ENCODE measurements at places on chromosomes 2 and 18.

DNA sequence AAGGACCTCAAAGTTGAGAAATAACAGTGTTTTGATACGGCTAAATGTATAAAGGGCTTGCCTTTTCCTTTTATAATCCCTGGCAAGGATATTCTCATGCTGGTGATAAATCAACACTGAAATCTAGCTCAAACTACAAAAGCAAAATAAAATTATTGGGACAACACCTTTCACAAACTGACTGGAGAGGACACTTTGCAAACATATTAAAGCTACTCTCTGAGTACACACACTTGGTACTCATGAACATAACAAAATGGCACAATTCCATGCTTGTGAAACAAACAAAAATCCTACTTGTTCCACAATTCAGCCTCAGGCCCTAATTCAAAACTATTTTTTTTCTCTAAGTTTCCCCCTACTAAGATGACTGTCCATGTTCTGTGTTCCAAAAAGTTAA is 305.8 kb downstream of the ETAA1 start:
- no peak for DNase-seq

DNA sequence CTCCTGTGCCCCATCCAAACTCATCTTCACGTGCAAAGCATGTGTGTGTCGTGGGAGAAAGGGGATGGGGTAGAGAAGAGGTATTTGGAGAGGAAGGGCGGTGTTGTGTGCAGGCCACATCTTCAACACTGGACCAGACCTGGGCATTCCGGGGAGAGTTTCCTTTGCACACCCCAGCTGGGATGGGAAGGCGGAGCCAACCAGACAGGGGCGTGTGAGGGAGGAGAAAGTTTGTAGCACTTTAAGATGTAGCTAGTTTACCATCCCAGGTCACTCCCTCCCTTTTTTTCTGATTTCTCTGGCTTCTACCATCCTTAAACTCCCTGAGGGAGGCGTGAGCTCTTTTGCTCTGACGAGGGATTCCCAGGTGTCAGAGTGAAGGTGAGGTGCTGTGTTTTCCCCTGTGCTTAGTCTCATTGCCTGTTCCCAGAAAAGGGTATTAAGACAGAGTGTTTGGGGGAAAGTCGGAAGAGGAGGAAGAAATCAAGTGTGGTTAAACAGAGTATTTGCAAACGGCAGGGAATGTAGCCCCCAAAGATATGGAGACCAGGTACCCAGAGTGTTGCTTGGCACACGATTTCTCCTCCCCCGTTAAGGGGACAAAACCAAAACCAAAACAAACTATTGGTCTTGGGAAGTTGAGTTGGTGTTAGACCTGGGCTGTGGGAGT is 1.6 kb downstream of the SETBP1 start:
- DNase-seq, result no peak

- peak; percentile 55 for DNase-seq
Measured at GRCh38 chr2:43129676-43130547, 96.5 kb downstream of the ZFP36L2 start.

GRCh38 chr18:63567825-63568224 is 19.3 kb upstream of the SERPINB13 start:
- DNase-seq, result no peak

DNA sequence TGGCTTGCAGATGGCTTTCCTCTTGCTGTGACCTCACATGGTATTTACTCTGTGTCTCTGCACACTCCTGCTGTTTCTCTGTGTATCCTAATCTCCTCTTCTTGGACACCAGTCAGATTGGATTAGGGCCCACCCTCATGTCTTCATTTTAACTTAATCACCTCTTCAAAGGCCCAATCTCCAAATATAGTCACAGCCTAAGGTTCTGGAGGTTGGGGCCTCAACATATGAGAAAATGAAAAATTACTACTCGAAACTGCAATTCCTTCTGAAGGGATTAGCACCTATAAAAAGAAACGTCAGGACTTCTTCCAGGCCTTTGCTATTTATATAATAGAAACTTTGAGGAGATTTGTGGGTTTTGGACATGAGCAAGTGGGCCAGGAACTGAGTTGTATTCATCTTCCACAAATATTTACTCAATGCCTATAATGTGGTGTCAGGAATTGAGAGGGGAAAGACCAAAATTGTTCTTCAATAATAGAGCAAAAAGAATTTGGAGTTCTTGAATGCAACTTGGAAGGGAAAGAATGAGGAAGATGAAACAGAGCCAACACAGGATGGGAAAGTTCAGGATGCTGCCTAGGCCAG is 270.0 kb upstream of the FN1 start:
- no peak for DNase-seq

DNA sequence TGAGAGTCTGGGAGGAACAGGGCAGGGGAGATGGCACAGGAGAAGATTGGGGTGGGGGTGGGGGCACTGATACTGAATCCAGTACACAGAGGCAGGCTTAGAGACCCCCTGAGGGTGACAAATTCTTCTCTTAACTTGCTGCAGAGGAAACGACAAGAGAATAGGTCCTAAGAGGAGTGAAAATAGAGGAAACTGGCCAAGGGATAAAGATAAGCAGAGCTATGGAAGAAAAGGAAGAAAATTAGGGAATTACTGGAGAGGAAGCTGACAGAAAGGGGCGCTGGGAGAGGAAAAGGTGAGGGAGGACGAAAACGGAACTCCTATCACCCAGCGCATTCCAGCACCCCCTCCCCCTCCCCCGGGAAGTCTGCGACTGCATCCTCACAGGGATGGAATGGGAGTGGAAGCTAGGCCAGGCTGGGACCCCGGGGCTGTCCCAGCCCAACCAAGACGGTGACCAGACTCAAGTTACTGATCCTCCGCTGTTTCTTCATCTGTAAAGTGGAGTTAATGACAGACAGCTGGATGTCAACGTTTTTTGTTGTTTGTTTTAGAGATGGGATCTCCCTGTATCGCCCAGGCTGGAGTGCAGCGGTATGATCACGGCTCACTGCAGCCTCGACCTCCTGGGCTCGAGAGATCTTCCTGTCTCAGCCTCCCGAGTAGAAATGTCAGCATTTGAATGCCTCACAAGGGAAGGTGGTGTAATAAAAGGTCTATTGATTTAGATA is 2.6 kb upstream of the EMX1 start:
- DNase-seq, result no peak

DNA sequence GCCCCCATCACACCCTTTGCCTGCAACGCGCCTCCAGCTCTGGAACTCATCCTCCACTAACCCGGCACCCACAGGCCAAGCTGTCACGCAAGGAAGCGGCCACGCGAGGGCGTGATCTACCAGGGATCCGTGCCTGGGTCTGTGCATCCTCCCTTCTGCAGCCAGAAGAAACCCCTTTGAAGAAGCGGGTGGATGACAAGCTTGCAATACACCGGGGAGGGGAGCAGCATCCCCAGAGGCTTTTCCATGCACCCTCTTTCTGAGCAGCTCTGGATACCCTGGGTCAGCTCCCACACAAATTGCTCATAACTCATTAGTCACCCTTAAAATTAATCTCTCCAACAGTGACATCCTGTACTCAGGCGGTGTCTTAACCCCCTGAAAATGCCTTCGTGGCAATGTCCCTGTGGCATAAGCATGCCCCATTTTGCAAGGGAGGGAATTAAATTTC is 47.6 kb downstream of the PDCL3 start:
- DNase-seq, result peak; percentile 88

GRCh38 chr2:231640641-231641111 is 48.0 kb downstream of the TEX44 start:
- DNase-seq, result no peak

DNA sequence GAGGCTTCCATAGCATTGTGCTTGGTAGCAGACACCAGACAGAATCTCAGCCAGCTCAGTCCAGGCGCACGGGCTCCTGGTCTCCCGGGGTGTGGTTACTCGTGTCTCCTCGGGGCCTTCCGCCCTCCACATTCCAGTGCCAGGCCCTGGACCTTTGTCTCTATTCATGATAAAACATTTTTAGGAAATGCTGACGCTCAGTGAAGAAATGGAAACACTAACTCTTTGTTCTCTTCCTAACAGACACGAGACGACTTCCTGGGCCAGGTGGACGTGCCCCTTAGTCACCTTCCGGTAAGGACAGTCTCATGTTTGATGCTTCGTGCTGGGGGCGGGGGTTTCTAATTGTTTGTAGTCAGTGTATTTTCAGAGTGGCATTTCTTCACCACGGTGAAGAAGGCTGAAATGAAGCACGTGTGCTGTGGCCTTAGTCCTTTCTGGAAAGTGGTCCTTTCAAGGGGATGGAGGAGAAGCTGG is 271.8 kb downstream of the NEDD4L start:
- no peak for DNase-seq

DNA sequence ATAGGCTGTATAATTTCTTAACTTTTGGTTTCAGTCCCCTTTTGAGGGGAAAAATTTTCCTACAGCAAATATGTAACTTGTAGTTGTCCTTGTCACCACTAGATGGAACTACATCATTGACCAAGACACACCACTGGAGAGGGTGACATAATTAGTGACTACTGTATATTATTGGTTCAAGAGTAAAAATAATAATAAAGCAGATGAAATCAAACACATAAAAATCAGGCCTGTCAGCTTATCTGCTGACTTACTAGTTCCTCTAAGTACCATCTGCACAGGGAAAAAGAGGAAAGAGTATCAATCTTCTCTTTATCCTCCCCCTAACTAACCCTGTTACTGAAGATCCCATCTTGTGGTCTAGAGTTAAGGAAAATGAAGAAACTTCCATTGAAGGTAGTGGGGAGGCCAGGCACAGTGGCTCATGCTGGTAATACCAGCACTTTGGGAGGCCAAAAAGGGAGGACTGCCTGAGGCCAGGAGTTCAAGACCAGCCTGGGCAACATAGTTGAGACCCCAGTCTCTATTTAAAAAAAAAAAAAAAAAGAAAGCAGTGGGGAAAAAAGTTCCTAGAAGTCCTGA is 29.6 kb upstream of the ENOSF1 start:
- no peak for DNase-seq

DNA sequence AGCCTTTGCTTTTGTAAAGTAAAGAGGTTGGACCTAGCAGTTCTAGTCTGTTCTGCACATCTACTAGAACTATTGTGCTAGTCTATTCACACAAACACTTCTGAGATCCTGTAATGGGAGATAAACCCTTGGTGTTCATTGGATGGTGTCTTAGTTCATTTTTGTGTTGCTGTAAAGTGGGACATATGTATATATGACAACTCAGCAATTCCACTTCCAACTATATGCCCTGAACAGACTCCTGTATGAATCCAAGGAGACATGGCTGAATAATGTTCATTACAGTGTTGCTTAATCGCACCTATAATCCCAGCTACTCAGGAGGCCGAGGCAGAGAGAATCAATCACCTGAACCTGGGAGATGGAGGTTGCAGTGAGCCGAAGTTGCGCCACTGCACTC is 23.3 kb downstream of the HK2 start:
- no peak for DNase-seq

DNA sequence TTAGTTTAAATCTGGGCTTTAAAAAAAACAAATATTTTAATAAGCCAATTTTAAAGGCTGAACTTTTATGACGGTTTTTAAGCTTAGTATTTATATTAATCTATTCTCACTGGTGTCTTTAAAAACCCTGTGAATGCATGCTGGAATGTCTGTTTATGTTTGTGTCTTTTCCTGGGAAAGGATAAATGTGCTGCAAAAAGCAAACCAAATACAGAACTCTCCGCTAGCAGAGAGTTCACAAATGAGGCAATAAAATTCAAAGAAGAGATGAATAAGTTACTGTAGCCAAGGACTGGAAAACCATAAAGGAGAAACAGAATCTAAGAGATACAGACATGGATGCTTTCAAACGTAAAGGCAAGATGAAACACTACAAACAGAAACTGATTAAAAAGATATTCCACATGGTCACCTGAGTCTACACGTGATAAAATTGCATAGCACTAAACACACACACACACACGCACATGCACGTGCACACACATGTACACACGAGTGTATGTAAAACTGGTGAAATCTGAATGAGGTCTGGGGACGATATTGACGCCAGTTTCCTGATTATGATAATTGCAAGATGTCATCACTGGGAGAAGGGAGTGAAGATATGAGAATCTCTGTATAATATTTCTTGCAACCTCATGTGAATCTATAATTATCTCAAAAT is 4.5 kb downstream of the TWIST2 start:
- no peak for DNase-seq

DNA sequence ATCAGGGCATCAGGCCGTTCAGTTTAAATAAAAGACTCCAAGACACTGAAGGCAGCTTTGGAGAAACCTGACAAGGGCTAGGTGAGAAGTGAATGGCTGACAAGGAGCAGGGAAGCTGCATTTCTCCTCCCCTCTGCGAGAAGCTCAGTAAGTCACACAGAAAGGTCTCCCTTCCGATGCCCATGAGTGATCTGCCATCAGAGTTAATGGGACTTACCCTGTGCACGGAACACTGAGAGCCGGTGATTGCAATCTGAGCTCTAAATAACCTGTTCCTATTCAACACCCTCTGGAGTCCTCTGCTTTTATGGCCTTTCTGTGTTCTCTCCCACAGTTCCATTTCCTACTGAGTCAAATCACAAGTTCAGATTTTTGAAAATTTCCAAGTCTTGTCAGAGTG is 322.2 kb upstream of the MYT1L start:
- no peak for DNase-seq

- no peak for DNase-seq
Measured at GRCh38 chr2:222733470-222733845, 62.0 kb downstream of the MOGAT1 start.

GRCh38 chr2:45497355-45497754 is 113.7 kb downstream of the SRBD1 start:
- DNase-seq, result no peak

- no peak for DNase-seq
Measured at GRCh38 chr2:34099377-34099776, 500.3 kb upstream of the FAM98A start.

DNA sequence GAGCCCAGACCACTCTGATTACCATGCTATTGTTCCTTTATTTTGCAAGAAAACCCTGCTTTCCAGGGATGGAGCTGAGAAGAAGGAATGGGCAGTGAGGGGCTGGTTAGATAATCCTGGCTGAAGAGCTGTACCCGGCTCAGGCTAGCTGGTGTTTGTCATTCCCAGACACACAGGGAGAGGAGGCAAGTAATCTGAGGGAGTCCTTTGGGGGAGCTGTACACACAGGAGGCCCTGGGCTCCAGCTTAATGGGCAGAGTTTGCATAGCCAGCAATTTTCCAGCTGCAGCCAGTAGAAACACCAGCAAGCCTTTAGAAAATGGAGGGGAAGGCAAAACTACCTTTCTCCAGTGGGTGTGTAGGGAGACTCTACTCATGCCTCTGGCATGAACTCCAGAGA is 259.3 kb downstream of the SOX11 start:
- no peak for DNase-seq

GRCh38 chr18:43471873-43472272 is 194.6 kb upstream of the SYT4 start:
- no peak for DNase-seq

All from activated T-cell treated with anti-CD3 and anti-CD28 coated beads, Interleukin-2, amount 50 U/mL, for 1 hour (primary cell).